ENCODE measurements at places on chromosomes 6 and 20.

DNA sequence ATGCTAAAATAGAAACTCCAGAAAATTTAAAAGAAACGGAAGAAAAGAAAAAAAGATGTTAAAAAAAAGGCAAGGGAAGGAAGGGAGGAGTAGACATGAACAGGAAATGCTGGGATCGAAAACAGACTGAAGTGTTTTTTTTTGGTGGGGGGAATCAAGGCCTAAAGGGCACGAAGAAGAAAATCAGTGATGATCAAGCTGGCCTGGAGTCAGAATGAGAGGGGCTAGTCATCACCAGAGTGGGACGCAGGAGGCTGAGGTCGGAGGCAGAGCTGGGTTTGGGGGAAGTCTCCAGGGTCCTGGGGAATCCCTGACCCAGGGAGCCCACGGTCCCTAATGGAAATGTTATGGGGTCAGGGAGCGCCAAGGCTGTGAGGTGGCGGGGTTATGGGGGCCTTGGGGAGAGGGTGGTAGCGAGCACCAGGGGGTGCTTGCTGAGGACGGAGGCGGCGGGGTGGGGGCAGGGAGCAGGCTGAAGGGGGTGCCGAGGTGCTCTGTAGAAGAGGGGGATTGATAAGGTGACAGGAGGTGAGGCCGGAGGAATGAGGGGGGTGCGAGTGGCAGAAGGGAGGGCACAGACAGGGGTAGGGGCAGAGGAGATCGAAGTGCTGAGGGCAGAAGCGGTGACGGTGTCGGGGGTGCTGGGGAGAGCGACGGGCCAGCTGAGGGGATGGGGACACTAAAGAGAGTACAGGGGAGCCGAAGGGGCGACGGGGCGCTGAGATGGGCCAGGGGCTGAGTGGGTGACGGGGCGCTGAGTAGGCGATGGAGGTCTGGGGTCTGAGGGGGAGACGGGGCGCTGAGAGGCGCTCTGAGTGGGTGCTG is 684 bp downstream of the ZNFX1 start:
- no peak for DNase-seq

DNA sequence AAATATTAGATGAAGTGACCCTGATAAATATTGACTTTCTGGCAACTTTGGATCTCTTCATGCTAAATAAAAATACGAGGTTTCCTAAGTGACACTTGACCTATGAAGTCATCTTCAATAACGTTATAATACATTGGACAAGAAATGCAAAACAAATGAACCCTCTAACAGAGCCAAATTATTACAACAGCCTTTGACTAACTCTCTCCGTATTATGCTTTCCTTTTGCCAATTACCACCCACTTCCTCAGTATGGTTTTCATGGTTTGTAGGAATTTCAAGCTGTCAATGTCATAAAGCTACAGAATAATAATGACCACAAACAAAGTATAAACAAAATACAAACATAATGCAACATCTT is 210.5 kb downstream of the MOXD1 start:
- no peak for DNase-seq

GRCh38 chr6:2771079-2771478 is 5.9 kb downstream of the WRNIP1 start:
- no peak for DNase-seq

- DNase-seq: no peak
Observed at GRCh38 chr6:1463751-1464426, 74.5 kb downstream of the FOXF2 start.

GRCh38 chr20:21713901-21714296 is 8.4 kb downstream of the PAX1 start:
- DNase-seq: no peak

DNA sequence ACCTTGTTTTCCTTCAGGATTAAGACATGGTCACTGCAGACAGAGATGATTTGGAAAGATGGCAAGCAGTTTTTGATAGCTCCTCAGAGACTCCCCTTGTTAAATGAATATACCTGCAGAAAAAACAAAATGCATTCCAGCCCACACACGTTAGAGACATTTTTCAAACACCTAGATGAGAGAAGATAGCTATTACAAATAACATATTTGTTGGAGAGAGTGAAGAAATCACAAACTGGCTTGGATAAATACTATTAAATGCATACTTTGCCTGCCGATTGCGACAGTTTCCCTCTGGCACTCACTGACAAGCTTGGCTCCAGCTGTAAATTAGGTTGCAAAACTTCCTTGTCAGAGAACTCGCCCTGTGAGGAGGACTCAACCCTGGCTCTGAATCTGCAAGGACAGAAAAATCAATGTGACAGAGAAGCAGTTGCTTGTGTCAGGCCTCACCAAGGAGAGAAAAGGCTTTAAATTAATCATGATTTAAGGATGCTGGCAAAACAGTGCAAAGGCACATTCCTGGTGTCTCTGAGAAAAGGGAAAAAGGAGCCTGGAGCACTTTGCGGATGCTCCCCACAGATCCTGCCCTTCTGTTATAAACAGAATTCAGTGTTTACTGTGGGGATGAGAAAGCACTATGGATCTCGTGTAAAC is 423.7 kb upstream of the MARCKS start:
- DNase-seq: no peak

DNA sequence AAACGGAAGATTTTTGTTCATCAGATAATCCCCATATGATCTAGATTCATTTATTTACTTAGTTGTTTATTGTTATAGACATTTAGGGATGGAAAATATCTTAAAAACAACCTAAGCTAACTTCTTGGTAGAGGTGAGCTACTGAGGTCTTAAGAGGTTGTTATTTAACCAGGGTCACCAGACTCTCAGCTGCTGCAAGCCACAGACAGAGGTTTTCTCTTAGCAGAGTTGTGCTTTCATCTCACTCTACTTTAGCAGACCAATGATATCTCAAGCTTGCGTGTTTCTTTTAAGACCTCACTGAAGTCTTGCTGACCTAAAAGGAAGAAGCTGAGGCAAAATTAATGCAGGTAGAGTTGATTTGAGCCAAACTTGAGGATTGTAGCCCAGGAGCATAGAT is 43.6 kb downstream of the NCOA7 start:
- no peak for DNase-seq

DNA sequence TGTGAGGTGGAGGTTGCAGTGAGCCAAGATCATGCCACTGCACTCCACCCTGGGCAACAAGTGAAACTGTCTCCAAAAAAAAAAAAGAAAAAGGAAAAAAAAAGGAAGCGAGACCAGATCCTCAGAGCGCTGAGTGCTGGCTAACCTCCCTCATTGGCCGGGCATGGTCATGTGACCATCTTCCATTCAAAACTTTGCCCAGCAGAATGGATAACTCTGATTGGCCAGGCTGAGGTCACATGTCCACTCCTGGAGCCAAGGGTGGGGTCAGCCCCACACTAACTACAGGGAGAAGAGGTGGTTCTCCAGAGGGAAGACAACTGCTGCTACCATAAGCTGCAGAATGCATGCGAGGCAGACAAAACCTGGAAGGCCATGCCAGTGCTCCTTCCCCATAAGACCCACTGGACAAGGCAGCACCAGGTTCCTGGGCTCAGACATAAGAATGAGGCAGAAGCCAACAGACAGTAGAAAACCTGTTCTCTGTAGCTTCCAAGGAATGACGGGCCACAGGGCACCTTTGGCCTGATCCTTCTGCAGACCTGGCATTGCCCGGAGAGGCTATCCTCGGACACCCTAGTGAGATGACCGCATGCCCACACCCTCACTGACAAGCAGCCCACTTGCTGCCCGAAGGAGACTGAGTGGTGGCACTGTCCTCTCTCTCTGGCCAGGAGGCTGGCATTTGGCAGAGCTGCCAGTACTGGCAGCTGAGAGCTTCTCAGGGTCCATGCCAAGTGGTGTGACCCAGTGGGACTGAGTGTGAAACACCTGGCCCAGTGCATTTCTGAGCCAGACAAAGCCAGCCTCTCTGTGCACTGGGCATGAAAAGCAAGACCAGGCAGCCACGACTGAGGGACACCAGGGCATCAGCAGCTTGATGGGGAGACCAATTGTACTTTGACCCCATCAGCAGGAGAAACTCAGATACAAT is 311.9 kb upstream of the SULF2 start:
- DNase-seq: no peak

DNA sequence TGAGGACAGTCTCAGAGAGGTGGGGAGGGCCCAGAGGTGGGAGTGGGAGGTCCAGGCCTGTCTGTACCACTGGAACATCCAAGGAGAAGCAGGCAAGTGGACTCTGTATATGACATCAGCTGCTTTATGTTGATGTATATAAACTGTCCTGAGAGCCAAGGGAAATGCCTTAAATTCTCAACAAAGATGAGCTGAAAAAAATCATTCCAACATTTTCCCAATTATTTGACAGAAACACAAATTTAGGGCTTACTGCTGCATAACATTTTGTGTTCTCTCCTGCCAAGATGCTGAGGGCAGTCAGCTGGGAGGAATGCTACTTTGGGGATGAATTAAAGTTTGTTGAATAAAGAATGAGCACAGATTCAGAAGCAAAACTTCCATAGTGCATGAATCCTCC is 52.8 kb downstream of the FOXC1 start:
- no peak for DNase-seq

GRCh38 chr20:1376408-1377270 is 16.2 kb downstream of the FKBP1A start:
- no peak for DNase-seq

- no peak for DNase-seq
Observed at GRCh38 chr6:44650947-44651346, 263.4 kb downstream of the CDC5L start.

DNA sequence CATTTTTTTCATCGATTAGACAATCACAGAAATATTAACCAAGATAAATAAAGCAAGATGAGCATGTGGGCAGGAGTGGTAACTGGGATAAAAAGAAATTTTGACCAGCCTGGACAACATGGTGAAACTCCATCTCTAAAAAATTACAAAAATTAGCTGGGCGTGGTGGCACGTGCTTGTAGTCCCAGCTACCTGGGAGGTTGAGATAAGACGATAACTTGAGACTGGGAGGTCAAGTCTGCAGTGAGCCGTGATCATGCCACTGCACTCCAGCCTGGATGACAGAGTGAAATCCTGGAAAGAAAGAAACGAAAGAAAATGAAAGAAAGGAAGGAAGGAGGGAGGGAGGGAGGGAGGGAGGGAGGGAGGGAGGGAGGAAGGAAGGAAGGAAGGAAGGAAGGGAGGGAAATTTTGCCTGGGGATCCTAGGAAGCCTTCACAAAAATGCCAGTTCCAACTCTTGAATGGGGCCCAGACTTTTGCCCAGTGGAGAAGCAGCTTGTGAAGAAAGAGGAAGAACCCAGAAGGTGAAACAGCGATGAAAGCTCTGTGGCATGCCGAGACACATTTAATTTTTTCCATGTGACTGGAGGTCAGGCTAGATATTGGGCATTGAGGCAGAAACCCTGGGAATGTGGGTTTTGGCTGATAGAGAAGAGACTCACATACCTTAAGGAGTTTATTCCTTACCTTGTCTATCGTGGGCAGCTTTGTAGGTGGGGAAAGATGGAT is 20.3 kb downstream of the CCDC170 start:
- DNase-seq: no peak

DNA sequence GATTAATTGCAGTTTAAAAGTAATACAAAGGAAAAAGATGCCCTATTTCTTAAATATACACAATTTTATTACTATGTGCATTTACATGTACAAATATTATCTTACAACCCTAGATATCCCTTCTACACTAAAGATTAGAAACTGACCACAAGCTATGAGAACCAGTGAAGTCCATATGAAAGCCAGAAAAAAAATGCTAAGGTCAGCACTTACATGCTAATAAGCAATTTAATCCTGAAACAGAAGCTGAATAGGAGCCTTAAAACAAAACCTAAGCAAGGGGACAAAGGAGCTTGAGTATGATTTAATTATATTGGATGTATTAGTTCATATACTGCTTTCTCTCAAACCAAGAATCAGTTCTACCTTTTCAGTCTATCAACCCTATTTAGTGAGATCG is 14.2 kb downstream of the CEP162 start:
- DNase-seq: no peak

DNA sequence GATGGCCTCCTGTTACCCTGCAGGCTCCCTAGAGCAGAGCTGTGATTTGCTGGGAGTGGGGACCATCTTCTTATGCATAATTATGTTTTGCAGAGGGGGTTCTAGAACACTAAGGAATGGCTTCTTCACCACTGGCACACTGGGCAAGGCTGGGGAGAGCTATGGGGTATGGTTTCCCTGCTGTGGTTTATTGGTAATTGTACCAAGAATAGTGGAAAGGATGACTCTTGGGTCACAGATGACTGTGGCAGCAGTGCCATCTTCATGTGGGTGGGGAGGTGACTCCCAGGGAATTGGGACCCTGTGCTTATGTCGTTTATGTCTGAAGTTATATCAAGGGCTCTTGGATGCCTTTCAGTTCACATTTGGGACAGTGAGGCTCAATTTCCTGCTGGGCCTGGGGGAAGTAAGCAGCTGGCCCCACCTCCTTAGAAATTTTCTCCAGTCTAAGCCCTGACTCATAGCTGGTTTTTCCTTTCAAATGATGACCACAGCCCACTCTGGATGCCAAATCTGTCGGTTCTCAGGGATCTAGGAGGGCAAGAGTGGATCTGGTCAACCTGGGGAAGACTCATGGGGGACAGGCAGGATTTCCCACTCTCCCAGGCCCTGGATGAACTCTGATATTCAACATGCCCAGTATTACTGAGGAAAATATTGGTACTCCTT is 230.8 kb downstream of the LRFN2 start:
- DNase-seq: no peak

DNA sequence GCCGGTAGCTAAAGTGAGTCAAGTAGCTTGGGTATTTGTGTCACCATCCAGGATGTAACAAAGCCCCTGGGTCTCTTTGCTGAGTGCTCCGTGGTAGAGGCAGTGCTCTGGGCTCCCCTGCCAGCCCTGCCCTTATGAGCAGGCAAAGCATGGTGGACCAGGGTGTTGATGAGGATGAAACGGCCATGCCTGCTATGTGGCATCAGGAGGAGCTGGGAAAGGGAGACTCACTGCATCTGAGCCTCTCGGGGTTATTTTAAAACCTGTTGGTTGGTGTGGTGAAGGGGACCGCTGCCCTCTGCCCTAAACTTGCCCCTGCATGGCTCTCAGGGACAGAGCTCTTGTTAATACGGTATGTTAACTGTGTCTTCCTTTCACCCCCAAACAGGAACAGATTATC is 143.1 kb downstream of the DTNBP1 start:
- no peak for DNase-seq

- DNase-seq: no peak
Observed at GRCh38 chr6:65745614-65746013, 38.6 kb upstream of the EYS start.

- no peak for DNase-seq
Observed at GRCh38 chr20:24762791-24763350, 186.2 kb upstream of the CST7 start.

- no peak for DNase-seq
Observed at GRCh38 chr6:3341467-3341866, 82.7 kb downstream of the PSMG4 start.

GRCh38 chr6:21965016-21965415 is 331.8 kb downstream of the PRL start:
- no peak for DNase-seq

GRCh38 chr6:158969148-158969547 is 30.9 kb downstream of the RSPH3 start:
- DNase-seq: no peak

- DNase-seq: no peak
Observed at GRCh38 chr6:11833626-11834592, 55.3 kb upstream of the ADTRP start.

DNA sequence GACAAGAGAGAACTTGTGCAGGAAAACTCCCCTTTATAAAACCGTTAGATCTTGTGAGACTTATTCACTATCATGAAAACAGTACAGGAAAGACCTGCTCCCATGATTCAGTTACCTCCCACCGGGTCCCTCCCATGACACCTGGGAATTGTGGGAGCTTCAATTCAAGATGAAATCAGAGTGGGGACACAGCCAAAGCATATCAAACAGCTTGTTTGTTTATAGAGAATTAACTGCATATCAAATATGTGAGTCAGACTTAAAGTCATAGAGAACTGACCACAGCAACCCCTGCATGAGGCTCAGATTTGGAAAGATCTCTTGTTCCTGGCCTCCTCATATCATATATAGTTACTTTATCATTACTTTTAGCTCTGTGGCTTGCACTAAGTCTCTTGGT is 29.1 kb upstream of the HDAC2 start:
- DNase-seq: peak; percentile 49

All from HS-27A (cell line).